ENCODE measurements at places on chromosomes 6 and 20. TPM values are rescaled to one million over a fixed set of nuclear protein-coding genes. Genes with fewer than 3 reads are reported as not detected.

The CNR1 gene
- total RNA-seq = 0.55 TPM

The PHACTR1 gene
- not detected for total RNA-seq

The POU3F2 gene
- total RNA-seq = not detected

The RIPOR3 gene
- total RNA-seq = 0.02 TPM

The TMC2 gene
- not detected for total RNA-seq

The EZR gene
- 300 TPM for total RNA-seq

The MUC21 gene
- not detected for total RNA-seq

The FOXQ1 gene
- 2.5 TPM for total RNA-seq

The VSTM2L gene
- total RNA-seq = 10.5 TPM

The CDSN gene
- total RNA-seq = not detected

The DSP gene
- total RNA-seq = 32.3 TPM

The RIPPLY2 gene
- total RNA-seq = 0.46 TPM

The MEP1A gene
- not detected for total RNA-seq

The CGAS gene
- 6.3 TPM for total RNA-seq

The C6orf58 gene
- 0.15 TPM for total RNA-seq

The WFDC12 gene
- not detected for total RNA-seq

The TPBG gene
- total RNA-seq = 46.2 TPM

The ERVFRD-1 gene
- total RNA-seq = not detected

The ETV7 gene
- total RNA-seq = 0.14 TPM

The ULBP3 gene
- total RNA-seq = 3.7 TPM

The MCM3 gene
- 80.4 TPM for total RNA-seq

The ILRUN gene
- total RNA-seq = 32.4 TPM

The NRSN1 gene
- not detected for total RNA-seq
